ENCODE measurements at places on chromosomes 7 and 10.

GRCh38 chr7:77812290-77812685, 13.7 kb downstream of the PHTF2 start:
- no peak for DNase-seq

DNA sequence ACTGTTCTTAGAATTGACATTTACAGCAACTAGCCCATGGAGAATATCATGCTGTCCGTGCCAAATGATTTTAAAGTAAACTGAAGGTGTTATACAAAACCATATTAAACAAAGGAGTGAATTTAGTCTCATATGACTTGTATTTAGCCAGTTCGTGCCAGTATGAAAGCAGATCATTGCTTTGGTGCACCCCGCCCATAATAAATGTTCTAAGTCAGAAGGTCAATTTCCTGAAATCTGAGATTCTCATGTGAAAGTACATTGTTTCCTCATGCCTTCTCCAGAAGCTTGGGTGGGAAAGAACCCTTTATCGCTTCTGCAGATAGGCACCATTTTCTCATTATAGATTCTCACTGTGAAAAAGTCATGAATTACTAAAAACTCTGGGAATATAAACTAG, 106.4 kb downstream of the CAMK1D start:
- DNase-seq: no peak

DNA sequence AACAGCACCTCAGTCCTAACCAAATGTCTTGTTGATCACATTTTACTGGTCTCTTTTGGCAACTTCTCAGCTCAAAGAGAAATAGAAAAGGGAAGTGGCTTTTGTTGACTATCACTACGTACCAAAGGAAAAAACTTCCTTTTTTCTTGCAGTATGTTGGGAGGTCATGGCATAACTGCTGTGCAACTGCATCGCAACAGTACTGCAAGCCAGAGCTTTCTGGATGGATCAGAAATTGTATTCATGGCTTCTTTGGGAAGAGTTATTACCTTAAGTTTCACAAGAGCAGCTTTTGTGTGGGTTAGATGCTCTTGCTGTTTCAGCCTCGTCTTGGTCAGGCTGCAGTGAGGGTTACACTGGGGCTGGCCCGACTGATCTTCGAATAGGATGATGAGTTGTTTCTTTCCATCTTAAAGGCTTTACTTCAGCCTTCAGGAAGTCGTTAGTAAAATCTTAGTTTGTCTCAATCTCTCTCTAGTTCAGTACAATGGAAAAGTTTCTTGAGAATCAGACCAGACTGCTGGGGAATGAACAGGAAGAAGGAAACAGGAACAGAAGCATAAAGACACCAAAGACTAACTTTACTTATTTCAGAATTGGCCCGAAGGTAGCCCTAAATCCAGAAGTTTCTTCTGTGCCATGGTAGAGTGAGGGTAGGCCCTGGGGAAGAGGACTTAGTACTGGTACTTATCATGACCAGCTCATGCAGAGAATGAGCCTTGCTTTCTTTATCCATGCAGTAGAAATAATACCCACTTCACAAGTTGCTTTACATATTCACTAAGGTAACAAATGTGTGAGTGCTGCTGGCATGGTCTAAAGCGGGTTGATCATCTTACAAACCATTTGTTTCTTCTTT, 153.6 kb downstream of the CELF2 start:
- DNase-seq: no peak

DNA sequence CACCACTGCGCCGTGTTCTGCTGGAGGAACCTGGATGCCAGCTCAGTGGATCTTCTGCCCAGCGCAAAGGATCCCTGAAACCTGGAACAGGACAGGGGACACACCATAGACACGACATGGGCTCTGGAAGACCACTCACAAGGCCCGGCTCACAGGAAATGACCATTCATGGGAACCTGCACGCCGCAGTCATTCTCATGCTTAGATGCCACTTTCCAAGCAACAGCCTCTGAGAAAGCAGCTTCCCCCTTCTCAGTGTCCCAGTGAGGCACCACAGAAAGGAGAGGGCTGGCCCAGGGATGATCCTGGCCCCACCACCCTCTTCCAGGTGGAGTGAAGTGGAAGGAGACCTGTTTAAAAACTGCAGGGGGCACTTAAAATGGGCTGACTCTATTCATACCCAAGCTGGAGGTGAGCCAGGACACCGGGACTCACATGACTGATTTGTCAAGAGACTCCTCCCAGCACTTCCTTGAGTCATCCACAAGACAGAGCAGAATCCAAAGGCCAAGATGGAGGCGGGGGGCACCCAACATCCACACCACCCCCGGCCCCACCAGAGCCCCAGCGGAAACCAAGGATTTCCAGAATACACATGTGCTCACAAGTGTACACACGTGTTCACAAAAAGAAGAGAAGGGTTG, 11.2 kb downstream of the CTBP2 start:
- DNase-seq: no peak

GRCh38 chr7:84194484-84195271, at the start of gene SEMA3A:
TSS of gene SEMA3A (minus strand) at chr7:84194789. CDS start at chr7:84194586, 203 bp downstream.
- no peak for DNase-seq

DNA sequence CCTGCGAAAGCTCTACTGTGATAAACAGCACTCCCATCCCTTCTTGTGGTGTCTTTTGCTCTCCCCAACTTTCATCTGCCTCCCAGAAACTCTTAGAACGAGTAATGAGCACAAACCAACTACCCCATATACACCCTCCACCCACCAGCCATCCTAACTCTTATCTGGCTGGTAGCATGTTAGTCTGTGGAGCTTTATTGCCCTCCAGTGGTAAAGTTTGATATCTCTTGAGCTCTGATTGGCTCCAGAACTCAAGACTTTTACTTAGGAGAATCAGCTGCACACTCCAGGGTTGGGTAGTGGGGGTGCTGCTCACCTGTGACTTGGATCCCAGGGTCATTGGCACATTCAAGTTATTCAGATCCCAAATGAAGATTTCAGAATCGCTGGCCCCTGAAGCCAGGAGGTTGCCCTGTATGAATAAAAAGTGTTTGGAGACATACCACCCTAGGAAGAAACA, 10.9 kb downstream of the SEC31B start:
- peak; percentile 30 for DNase-seq

DNA sequence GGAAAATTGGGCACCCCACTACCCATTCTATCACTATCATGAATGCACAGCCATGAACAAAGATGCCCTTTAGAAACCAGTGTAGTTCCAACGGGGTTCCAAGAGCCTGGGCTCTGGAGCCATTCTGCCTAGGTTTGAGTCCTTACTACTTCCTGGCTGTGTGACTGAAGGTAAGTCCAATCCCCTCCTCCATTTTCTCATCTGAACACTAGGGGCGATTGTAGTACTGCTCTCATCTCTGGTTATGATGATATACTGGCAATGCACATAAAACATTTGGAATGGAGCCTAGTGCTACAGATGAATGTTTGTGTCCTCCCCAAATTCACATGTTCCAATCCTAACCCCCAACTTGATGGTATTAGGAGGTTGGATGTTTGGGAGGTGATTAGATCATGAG, 28.1 kb upstream of the CDH23 start:
- no peak for DNase-seq

- no peak for DNase-seq
These were observed 260.6 kb downstream of the BAMBI start for GRCh38 chr10:28937959-28938358.

- no peak for DNase-seq
These were observed 402.8 kb downstream of the CDC14C start for GRCh38 chr7:49327155-49327554.

DNA sequence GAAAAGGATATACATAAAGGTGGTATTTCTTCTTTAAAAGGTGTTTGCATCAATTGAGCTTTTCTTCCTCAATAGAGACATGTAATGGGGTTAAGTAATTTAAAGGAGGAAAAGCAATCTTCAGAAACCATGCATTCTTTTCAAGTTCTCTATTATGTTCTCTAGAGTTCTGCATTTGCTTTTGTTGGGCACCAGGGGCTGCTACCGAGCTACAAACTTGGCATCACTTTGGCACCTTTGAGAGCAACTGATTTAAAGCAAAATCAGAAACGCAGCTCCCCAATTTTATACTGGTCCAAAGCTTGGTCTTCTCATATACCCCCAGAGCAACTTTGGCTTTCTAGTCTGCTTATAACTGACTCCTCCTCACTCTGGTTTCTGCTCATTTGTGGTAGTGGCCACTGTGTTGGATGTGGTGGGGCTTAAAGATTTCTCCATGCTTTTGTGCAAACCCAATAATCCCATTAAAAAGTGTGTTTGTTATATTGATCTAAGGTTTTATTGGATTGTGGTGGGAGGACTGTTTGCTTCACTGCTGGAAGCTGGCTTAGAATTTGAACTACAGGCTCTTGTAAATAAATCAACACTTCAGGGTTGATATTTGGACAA, 712.1 kb downstream of the PHTF2 start:
- DNase-seq: no peak

DNA sequence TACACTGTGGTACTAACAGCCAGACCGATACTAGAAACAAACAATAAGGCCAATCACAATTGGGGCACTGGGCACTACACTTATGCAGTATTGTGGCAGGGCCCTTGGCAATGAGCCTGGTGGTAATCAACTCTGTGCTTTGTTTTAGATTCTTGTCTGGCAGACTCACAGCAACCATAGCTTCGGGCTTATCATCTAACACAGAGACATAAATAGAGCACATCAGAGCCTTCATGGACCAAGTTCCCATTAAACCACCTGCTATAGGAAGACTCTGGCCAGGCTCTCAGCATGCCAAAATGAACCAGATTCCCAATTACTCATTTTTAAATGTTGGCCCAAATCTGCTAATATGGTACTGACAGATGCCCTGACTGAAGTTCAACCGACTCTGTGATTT, 218.6 kb downstream of the DGKI start:
- no peak for DNase-seq

DNA sequence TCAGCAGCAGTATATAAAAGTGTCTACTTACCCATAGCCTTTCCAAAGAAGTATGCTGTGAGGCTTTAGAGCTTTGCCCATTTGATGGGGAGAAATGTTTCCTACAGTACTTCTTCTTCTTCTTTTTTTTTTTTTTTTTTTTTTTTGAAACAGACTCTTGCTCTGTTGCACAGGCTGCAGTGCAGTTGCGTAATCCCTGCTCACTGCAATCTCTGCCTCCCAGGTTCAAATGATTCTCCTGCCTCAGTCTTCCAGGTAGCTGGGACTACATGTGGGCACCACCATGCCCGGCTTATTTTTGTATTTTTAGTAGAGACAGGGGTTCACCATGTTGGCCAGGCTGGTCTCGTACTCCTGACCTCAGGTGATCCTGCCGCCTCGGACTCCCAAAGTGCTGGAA, 101.7 kb upstream of the TMEM26 start:
- DNase-seq: no peak

- DNase-seq: no peak
These were observed 118.7 kb downstream of the SLIT1 start for GRCh38 chr10:97066877-97067555.

- DNase-seq: no peak
These were observed 5.0 kb upstream of the ZNF518A start for GRCh38 chr10:96125142-96125515.

DNA sequence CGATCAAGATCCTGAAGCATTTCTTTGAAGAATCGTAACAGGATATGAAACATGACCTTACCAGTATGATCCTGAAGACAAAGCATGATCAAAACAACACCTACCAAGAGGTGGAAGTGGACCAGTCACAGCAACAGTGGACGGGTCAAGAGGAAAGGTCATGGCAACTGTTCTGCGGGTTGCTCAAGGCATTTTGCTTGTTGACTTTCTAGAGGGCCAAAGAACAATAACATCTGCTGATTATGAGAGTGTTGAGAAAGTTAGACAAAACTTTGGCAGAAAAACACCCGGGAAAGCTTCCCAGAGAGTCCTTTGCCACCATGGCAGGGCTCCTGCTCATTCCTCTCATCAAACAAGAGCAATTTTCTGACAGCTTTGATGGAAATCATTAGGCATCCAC, 65.6 kb upstream of the LRRC18 start:
- no peak for DNase-seq

GRCh38 chr10:121027371-121027770, 176.2 kb downstream of the WDR11 start:
- DNase-seq: no peak

DNA sequence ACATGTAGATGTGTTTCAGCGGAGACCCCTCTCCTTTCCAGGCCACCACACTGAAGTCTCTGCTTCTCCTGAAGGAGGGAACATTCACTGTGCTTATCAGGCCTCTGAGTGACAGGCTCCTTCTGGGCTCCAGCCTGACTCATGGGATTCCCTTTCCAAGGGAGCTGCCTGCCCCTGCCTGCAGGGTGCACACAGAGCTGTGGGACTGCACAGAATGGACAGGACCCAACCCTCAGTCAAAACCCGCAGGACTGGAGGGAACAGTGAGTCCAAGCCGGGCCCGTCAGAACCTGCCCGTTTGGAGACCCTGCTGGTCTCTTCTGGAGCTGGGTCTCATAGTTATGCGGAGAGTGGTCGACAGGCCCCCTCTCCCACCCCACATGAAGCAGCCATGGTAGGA, 32.6 kb downstream of the PLAC9 start:
- DNase-seq: no peak

DNA sequence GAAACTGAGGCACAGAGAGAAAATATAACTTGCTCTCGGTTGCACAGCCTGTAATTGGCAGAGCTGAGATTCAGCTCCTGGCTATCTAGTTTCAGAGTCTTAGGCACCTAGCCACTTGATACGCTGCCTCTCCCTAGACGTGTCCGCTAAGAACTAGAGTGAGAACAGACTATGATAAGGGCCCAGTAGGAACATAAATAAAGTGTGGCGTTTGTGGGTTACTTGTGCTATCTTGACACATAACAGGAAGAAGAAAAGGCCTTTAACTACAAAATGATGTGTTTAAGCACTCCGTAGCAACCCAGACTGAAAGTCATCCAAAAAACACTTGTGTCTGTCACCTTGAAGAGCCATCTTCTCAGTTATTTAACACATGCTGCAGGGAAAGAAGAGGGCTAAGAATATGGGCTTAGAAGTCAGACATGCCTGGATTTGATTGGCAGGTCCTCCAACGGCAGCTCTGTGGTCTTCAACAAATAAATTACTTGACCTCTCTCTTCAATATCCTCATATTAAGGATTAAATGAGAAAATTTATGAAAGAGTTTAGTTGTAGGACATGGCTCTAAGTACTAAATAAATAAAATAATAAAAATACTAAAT, 96.2 kb downstream of the SGMS1 start:
- no peak for DNase-seq
